Activated T-cell treated with anti-CD3 and anti-CD28 coated beads for 24 hours (primary cell): ENCODE measurements at places on chromosomes 12 and 14.

DNA sequence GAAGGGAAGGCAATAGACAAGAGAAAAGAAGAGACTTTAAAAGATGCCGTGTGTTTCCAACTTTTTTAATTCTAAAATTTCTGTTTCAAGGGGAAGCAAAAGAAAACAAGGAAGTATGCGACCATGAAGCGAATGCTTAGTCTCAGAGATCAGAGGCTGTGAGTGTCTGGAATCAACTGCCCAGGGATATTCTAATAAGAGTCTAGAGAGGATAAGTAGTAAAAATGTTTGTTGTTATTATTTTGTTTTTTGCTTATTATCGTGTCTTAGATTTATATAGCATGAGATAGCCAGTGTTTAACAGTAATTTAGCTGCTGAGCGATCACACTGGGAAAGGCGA is 421 bp downstream of the FCF1 start:
- DNase-seq, result no peak

GRCh38 chr14:104087981-104088850 is 2.7 kb downstream of the ASPG start:
- no peak for DNase-seq

DNA sequence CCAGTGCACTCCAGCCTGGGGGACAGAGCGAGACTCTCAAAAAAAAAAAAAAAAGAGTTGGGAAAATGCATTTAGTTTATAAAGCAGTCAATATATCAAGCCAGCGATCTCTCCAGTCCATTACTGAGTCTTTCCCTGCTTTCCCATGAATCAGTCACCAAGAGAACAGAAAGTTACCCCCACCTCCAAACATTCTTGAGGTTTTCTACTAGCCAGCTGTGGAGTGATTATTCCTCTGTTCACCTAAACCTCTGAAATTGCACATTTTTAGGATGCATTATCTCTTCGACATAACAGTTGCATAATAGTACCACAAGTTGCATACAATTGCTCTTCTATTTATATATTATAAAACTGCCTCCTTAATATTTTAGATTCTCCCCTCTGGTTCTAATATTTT is 134.8 kb upstream of the DIO3 start:
- no peak for DNase-seq

- DNase-seq, result no peak
Measured at GRCh38 chr12:27462851-27463250, 16.3 kb downstream of the SMCO2 start.
